Femur (tissue), 1 donor: ENCODE measurements at places on chromosomes 13 and 19.

DNA sequence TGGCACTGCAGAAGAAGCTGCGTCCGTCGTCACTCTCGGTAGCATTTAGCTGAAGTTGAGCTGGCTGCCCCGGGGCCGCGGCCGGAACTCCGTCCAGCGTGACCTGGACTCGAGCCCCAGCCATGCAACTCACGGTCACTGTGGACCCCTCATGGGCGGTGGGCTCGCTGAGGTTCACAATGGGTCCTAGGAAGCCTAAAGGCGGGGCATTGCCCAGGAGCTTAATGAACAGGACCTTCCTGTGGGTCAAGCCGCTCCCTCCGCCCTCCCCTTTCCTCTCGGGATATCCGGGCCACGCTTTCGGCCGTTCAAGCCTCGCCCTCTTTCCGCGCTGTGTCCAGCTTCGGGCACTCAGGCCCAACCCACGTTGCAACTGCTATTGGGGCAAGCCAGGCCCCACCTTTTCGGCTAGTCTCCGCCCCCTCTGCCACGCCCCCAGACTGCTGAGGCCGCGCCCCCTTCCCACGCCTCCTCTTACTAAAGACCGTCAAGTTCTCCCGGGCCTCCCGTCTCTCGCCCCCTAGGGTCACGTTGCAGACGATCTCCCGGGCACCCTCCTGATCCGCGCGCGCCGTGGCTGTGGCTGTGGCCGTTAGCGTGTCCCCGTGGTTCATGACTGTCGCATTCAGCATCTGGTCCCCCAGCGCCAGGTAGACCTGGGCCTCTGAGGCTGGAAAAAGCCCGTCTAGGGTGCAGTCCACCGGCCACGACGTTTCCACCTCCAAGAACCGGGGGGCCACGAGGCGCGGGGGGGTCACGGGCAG, 1.4 kb upstream of the RAVER1 start:
- DNase-seq = peak; percentile 95

GRCh38 chr19:7718668-7719067, 13.2 kb downstream of the CLEC4G start:
- DNase-seq = no peak

- DNase-seq = no peak
These were observed 250.2 kb downstream of the ABCC4 start for GRCh38 chr13:95050800-95051615.

DNA sequence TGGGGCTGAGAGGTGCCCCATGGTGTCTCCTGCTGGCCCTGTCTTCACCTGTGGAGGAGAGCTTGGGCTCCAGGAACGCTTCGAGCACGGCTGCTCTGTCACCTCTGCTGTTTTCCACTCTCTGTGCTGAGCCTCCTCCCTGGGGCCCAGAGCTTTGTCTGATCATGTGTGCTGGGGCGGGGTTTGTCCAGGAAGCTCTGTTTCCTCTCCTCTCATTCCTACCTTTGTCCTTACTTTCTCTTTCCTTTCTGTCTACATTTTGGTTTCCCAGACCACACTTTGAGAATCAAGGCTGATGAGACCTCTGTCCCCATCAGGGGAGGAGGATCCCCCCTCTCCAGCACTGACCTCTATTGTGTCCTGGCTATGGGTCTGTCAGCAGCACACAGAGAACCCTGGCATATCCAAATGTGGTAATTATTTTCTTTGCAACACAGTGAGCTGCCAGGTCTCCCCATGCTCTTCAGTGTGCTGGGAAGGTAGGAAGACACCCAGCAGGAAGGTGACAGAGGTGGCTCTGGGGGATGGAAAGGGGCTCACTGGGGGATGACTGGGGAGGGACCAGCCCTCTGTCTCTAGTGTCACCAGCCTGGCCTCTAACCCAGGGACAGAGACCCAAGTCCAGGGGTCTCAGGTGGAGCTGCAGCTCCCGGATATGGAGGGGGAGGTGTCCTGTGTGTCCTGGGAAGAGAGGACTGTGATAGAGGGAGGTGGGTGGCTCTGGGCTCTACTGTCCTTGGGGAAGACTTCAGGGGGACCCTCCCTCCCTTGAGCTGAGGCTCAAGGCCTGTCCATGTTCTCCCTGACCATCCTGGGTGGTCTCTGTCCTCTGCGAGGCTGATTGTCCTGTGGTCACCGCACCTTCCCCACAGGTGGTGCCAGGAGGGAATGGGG, at the start of gene CEACAM1:
Gene CEACAM1 (minus strand): TSS at position 128 of the 894 bp plus-strand sequence. CDS start 107 bp downstream, at position 21.
- DNase-seq = peak; percentile 44

- DNase-seq = no peak
These were observed 25.1 kb downstream of the CARS2 start for GRCh38 chr13:110680852-110681251.

DNA sequence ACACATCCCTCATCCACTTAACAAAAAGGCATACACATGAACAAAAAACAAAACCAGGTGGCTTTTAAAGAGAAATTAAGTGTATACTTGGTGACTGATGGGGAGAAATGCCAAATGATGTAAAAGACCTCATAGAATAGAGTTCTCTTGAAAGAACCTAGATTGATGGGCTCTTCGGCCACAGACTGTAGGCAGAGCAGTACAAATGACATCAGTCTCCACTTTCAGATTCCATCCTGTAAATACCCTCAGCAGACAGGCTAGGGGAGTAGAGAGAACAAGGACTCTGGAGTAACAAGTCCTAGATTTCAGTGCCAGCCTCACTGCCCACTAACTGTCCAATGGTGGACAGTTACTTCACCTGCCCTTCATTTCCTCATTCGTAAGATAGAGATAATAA, 203.8 kb downstream of the MZT1 start:
- no peak for DNase-seq
